ENCODE measurements at places on chromosomes 6 and 20.

DNA sequence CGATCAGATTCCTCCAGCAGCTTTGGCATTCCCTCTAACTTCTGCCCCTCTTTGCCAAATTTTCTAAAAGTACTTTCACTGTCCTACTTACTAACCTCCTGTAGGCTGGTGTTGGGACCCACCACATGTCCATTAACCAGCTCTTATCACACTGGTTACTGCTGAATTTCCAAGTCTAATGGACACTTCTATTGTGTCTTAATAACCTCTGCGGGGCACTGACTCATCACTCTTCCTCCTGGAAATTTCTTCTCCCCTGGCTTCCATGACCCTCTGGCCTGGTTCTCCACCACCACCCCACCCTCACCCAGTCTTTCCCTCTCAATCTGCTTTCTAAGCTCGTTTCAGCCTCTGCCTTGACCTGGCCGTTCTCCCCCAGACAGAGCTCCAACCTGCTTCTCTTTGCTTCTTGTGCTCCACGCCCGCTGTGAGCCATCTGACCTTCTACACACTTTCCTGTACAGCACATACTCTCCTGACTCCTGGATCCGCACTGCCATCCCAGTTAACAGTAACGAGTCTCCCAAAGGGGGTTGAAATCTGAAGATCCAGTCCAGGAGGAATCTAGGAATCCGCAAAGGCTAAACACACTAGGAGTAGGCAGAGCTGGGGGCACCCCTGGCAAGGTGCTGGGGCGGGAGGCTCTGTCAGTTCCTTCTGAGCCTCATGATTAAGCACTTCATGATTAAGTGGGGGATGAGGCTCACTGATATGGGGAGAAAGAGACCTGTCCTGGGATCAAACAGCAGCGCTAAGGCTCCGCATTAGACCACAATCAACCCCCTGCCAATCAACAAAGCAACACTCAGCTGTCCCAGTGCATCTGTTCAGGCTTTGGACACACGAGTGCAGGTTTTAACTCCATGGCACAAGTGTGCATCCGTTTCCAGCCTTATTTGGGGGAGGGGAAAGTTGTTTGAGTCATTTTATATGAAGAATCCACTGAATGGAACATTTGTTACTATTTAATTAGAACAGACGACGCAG, 146.3 kb downstream of the LY86 start:
- no peak for DNase-seq

DNA sequence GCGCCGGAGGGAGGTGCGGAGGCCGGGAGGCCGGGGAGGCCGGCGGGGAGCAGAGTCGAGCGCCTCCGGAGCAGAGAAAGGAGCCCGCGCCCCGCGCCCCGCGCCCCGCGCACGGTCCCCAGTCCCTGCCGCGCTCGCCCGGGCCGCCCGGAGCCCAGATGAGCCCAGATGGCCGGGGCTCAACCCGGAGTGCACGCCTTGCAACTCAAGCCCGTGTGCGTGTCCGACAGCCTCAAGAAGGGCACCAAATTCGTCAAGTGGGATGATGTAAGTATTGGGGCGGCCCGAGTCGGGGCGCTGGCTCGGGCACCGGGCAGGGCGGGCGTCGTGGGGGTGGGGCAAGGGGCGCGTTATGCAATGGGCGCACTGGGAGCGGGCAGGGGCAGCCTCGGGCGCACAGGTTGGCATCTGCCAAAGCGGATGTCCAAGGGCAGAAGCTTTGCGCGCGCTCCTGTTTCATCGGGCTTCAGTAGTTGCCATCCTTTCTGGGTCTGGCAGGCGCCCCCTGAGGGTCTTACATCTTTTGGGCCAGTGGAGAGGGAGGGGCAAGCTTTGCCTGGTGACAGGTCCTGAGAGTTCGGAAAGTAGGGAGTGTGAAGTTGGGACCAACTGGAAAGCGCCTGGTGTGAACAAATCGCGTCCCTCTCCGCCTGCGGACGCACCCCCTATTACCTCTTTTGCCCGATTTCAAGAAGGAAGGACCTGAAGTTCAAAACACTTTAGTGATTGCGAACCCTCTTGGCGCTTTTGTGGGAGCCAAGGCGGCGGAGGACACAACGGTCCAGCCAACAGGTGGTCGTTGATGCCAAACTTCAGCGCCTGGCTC, 631 bp downstream of the PLCB1 start:
- DNase-seq = no peak

- no peak for DNase-seq
These were observed 21.3 kb upstream of the SYNDIG1 start for GRCh38 chr20:24448170-24448569.

- no peak for DNase-seq
These were observed 559 bp downstream of the APMAP start for GRCh38 chr20:24991897-24992486.

- DNase-seq = no peak
These were observed 8.4 kb downstream of the SOX4 start for GRCh38 chr6:21601932-21602390.

- DNase-seq = no peak
These were observed 317.6 kb downstream of the HDGFL1 start for GRCh38 chr6:22886650-22887581.

- DNase-seq = no peak
These were observed 8.9 kb downstream of the ARHGAP40 start for GRCh38 chr20:38610521-38610920.

GRCh38 chr6:52739627-52740026, 23.6 kb downstream of the GSTA2 start:
- no peak for DNase-seq

DNA sequence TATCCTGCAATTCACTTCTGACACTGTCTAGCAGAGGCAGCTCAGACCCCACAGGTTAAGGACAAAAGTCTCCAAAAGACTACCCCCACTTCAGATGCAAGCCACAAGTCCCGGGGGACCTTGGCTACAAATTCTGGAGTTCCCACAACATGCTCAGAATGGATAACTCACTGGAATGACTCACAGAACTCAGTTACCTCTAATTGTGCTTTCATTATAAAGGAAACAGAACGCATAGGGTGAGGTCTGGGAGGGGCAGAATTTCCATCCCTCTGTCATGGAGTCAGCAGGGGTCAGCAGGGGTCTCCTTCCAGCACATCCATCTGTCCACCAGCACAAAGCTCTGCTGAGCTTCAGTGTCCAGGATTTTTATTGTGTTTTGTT, 184.2 kb downstream of the CDH4 start:
- DNase-seq = no peak
